Activated B cell treated with CpG ODN at 0.5 μM for 24 hours (primary cell): ENCODE measurements at places on chromosomes 7 and 10.

- DNase-seq: no peak
Observed at GRCh38 chr7:149865437-149865836, 8.3 kb upstream of the ATP6V0E2 start.

- no peak for DNase-seq
Observed at GRCh38 chr7:24659505-24659904, 86.3 kb downstream of the PALS2 start.

DNA sequence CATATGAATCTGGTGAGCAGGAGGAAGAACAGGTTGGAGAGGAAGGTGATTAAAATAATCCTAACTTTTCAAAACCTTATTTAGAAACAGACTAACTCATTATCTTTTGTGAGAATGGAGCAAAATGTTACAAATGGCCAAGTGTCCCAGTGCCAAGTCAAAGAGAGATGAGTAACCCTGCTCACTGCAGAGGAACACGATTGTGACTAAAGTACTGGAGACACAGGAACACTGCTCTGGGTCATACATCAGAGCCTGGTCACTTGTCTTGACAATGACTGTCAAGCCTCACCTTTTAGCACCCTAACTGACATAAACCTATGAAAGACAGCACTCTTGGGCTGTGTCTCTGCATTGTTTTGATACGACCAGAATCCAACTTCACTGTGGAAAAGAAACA is 108.8 kb downstream of the SGMS1 start:
- DNase-seq: no peak

GRCh38 chr7:106313456-106313901 is 28.7 kb upstream of the NAMPT start:
- no peak for DNase-seq

- no peak for DNase-seq
Observed at GRCh38 chr10:122854648-122855047, 9.0 kb upstream of the CUZD1 start.

DNA sequence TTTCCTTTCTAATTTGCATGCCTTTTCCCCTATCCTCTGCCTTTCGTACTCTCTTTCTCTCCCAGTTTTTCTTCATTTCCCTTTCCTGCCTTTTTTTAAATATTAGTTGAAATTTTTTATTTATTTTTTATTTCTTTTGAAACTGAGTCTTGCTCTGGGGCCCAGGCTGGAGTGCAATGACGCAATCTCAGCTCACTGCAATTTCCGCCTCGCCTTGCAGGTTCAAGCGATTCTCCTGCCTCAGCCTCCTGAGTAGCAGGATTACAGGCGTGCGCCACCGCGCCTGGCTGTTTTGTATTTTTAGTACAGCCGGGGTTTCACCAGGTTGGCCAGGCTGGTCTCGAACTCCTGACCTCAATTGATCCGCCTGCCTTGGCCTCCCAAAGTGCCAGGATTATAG is 20.0 kb upstream of the HUS1 start:
- no peak for DNase-seq

DNA sequence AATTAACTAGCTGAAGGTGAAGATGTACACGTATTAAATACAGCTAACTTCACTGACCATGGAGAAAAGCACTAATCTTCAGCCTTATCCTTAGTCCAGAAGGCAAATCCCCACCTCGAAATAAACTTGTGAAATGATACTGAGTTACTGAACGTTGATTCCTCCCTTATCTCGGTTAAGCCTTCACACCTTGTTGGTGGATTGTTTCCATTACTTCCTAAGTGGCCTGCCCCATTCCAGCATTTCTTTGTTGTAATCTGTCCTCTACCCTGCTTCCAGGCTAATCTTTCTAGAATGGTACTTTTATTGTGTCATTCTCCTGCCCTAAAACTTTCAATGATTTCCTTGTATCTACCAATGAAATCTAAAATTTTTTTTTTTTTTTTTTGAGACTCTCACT is 68.6 kb downstream of the BUB3 start:
- DNase-seq: no peak

DNA sequence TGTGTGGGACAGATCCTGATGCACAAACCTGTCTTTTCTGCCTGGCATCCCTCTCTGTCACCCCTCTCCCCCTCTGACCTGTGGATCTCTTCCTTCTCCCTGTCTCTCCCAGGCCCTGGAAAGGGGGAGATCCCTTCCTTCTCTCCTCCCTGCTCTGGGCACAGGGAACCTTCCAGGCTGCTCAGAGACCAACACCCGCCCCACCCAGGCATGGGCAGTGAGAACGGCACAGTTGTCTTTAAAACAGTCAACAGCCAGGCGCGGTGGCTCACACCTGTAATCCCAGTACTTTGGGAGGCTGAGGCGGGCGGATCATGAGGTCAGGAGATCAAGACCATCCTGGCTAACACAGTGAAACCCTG is 34.7 kb downstream of the KCNH2 start:
- DNase-seq: no peak

GRCh38 chr7:377080-378040 is 87.4 kb downstream of the FOXL3 start:
- peak; percentile 13 for DNase-seq

DNA sequence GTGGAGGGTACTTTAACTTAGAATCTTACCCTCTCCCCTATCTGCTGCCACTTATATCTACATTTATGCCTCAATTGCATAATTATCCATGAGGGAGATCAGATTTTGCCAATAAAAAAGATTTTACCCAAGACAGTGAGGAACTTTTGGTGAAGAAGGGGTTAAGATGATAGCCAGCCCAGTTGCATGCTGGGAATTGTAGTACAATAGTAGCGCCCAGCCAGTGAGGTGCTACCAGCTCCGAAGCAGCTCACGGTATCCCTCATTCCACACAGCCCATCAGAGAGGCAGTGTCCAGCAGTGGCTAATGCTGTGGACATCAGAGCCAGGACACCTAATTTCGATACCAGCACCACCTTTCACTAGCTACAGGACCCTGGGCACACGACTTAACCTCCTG is 5.9 kb upstream of the LGI1 start:
- no peak for DNase-seq

DNA sequence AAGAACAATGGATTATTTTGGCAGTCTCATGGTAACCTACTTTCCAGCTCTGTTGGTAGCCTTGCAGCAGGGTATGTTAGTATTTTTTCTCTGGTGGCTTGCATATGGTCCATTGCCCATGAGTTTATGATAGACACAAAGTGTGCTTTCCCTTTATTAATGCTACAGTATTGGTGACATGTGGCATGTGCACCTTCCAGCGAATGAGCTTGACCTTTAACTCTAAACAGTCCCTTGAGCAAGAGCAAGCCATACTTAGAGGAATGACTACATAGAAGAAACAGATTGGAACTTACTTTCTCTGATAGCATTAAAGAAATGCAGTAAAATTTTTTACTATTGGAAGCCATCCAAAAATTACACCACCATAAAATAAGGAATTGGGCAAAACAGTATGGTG is 73.9 kb downstream of the VTI1A start:
- no peak for DNase-seq

- DNase-seq: no peak
Observed at GRCh38 chr7:28174442-28174841, 6.2 kb downstream of the JAZF1 start.

DNA sequence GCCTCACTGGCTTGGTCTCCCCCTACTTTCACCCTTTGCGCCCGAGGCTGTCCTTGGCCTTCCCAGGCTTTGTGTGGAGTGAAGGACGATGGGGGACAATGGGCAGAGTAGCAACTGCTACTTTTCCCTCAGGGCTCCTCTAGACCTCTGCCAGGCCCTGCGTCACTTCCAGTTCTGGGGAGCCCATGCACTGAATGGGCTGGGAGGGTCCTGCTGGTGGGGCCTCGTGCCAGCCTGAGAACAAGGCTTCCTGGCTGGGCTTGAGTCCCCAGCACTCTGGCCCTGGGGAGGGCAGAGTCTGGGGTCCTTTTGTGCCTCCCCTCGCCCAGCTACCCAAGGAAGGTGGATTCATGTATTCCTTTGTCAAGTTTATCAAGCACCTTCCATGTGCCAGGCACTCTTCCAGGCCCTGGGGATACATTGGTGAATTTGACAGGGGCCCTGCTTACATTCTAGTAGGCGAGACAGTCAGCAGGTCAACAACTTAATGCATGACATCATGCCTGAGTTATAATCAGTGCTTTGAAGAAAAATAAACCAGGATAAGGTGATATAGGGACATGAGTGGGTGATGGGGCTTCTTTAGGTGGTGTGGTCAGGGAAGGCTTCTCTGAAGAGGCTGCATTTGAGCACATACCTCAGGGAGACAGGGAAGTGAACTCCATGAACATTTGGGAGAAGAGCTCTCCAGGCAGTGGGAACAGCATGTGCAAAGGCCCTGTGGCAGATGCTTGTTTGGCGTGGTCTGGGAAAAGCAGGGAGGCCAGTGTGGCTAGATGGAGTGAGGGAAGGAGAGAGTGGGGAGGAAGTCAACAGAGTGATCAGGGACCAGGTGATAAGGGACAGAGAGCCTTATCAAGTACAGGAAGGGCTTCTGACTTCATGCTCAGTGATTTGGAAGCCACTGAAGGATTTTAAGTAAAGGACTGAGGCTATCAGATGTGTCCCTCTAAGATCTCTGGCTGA is 14.1 kb downstream of the ZMIZ1 start:
- DNase-seq: no peak

DNA sequence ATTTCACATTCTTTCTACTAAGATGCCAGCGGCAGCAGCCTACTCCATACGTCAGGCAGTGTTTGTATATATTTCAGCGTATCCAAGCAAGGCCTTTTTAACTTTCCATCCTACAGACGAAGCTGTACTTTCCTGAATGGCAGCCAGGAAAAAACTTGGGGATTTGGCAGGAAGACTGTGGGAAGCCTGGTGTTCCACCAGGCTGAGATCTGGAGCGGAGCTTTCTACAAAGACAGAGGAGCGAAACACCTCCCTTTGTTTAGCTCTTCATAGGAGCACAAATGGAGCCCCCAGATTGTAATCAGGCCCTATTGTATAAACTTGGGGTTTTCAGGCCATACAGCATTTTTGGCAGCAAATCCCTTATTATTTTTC is 143.8 kb downstream of the TES start:
- DNase-seq: no peak

GRCh38 chr7:135678612-135679575 is 16.6 kb downstream of the STMP1 start:
- no peak for DNase-seq

- DNase-seq: no peak
Observed at GRCh38 chr10:32388258-32389027, 41.5 kb upstream of the EPC1 start.

- no peak for DNase-seq
Observed at GRCh38 chr10:34602478-34602877, 212.6 kb downstream of the PARD3 start.

GRCh38 chr10:78483641-78484040 is 450.0 kb downstream of the RPS24 start:
- no peak for DNase-seq

GRCh38 chr7:17632384-17632783 is 307.9 kb downstream of the SNX13 start:
- DNase-seq: no peak

DNA sequence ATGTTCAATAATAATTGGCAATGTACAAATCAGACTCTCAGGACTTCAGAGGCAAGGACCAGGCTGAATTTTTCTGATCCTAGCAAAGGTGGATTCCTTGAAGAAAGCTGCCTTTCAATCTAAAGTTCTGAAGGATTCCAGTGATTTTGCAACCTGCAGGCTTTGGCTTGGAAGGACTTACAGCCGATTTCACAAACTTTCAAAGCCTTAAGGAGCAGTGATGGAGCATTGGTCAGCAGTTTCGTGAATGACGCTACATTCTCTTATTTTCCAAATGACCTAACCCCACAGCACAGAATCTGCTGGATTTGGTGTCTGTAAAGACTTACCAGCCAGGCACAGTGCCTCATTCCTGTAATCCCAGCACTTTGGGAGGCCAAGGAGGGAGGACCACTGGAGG is 167.5 kb downstream of the ARHGAP12 start:
- DNase-seq: no peak

- no peak for DNase-seq
Observed at GRCh38 chr7:154804449-154804848, 198.5 kb downstream of the PAXIP1 start.

GRCh38 chr10:71889388-71889987 is 38.4 kb upstream of the PSAP start:
- no peak for DNase-seq

GRCh38 chr10:94858005-94858404 is 80.5 kb upstream of the CYP2C9 start:
- DNase-seq: no peak

DNA sequence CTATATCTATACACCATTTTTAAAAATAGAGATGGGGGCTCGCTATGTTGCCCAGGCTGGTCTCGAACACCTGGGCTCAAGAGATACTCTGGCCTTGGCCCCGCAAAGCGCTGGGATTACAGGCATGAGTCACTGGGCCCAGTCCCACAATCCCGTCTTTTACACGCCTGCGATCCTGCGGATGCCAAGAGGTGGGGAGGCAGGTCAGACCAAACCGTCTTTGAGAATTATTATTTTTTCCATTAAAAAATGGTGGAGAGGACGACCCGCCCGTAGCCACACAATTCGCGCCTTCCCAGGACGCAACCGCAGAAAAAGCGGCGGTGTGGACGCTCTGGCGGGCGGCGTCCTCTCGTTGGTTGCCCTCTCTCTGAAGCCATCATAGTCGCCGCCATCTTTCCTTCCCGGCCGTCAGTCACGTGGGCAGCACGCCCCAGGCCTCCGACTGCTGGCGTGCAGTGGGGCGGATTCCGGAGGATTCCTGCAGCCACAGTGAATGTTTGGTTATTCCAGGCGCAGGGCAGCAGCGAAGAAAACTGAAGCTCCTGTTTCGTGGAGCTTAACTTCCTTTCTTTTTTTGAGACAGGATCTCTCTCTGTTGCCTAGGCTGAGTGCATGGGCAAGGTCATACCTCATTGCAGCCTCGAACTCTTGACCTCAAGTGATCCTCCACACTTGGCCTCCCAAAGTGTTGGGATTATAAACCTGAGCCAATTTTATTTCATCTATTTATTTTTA is 9.9 kb upstream of the EPHB4 start:
- peak; percentile 67 for DNase-seq

GRCh38 chr10:97932932-97933530 is 83.4 kb downstream of the GOLGA7B start:
- DNase-seq: no peak

GRCh38 chr7:26862834-26863233 is 1.6 kb downstream of the SKAP2 start:
- DNase-seq: no peak

- DNase-seq: no peak
Observed at GRCh38 chr7:114086537-114086913, 167.7 kb upstream of the PPP1R3A start.

GRCh38 chr10:5108658-5109416 is 14.6 kb downstream of the AKR1C3 start:
- DNase-seq: no peak

DNA sequence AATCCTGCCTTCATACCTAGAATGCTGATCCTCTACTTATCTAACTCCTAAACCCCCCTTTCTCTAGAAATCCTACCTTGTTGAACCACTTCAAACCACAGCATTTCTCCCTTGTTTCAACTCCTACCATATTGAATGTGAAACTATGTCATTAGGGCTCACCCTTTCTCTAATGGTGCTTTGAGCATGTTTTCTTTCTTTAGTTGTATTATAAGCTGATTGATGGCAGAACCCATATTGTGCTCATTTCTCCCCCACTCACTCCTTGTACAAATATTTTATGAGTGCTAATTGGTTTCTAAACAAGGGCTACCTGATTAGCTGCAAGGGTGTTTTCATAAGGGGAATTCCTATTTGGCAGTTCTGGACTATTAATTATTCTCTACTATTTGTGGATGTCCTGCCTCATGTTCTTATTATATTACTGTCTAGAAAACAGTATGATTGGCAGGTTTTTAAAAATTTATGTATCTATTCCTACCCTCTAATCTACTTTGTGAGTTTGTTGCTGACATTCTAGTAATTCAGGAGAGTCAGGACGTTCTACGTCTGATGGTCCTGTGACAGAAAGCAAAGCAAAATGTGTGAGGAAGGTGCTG is 765.8 kb downstream of the KCNMA1 start:
- DNase-seq: no peak
